ENCODE measurements at places on chromosomes 5 and 9.

DNA sequence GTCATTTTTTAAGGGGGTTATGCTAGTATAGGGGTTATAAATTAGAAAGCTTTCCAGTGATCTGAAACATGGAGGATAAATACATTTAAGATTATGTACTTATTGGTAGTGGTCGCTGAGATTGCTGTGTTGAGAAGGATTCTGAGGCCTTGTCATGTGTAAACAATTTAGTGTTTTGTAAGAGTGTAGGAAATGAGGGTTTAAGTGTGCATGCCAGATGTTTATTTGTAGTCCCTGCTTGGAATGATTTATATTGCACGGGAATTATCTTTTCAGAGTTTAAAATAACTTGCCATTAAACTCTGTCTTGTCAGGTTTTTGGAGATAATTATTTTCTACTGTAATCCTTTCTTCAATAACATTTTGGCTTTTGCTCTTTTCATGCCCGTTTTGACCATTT lies 19.4 kb downstream of the ZNF618 start:
- DNase-seq = no peak

DNA sequence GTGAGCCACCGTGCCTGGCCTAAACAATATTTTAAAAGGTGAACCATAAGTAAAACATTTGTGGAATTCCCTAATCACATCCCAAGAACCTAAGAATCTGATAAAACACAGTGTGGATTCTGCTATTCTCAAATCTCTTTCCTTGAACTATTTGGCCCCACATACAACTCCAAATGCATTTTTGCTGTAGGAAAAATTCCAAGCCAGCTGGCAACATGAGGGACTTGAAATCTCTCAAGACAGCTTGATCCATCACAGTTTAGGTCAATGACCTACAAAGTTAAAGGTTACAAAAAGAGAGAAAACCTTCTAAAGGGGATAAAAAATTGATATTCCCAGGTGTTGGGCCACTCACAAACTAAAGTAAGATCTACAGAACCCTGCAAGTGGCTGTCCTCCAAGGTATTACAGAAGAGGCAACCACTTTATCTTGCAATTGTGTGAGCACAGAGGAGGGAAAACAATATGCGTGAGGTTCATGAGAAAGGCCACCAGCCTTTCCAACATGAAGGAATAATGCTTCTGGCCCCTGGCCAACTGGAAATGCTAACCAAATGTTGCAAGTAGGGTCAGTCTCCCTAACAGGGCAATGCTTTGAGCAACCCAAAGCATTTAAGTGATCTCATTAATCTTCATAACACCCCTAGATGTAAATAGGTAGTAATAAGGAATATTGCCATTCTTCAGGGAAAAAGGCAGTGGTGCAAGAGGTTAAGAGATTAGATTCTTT lies 221.4 kb downstream of the SEMA5A start:
- no peak for DNase-seq

DNA sequence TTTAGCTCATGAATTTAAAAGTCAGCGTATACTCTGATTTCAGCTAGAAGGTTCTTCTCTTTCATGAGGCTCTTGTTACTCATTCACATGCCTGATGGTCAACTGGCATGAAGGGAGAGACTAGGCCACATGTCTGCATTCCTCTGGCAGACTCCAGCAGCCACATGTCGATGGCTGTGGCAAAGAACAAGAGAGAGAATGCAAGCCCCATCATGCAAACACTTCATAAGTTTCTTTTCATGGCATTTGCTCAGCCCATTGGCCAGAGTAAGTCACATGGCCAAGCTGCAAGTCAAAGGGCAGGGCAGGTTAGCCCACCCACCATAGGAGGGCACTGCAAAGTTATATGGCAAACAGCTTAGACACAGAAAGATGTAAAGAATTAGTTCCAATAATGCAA lies 5.4 kb downstream of the KCNV2 start:
- no peak for DNase-seq

DNA sequence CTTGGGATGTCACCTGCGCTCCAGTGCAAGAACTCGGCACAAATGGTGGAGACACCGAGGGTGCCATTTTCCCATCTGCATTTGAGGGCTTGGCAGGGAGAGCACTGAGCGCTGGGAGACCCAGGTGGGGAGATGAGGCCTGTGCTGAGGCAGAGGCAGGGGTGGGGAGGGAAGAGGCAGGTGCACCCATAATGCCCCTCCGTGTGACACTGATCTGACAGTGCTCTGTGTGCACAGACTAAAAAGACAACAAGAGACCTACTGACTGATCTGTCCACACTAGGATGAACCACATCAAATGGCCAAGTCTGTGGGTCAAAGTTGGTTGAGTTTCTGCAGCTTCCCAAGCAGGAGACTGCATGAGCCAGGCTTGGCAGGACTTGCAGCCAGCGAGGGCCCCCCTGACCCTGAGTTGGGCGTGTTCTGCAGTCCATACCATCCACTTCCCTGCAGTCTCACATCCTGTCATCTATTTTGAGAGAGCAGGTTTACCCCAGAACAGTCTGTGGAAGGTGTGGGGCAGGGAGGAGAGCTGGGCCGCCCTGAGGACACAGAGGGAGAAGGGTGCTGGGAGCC lies 41.9 kb downstream of the NEK6 start:
- DNase-seq = no peak

DNA sequence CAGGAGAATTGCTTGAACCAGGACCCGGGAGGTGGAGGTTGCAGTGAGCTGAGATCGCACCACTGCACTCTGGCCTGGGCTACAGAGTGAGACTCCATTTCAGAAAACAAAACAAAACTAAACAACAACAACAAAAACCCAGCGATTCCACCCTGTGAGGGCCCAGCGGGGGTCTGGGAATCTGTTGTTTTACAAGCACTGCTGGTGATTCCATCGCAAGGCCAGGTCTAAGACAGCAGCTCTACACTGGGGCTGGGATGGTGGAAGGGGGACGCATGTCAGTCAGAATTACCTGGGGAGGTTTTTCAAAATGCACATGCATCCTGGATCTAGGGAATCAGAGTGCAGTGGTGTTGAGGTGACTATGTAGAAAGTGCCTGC lies 90.9 kb downstream of the ANKRD55 start:
- no peak for DNase-seq

- DNase-seq = no peak
These were observed 3.7 kb upstream of the AMACR start for GRCh38 chr5:34011536-34011935.

- no peak for DNase-seq
These were observed 192.3 kb downstream of the PALM2AKAP2 start for GRCh38 chr9:109972026-109972882.

DNA sequence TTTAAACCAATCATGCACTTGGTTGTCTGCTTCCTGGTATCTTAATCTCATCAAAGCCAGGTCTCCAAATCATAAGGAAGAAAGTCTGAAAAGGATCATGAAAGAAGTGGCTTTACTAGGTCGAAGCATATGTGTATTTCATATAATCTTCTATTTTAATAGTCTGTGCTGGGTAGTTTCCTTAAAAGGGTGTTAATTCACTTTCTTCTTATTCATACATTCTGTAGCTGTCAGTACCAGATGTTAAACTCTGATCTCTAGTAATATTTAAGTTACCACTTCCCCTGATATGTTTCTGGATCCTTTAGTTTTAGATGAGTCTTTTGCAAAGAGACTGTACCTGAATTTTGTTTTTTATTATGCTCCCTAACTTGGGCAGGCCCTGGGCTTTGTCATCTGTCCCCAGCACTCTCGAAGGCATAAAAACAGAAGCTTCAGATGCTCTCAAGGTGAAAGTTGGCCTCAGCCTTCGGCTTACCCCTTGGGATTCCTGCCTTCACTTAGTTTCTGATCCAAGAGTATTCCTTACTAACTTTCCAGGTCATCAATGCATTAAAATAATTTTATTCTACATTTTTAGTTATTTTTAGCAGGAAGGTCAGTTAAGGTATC lies 15.0 kb upstream of the LNPEP start:
- no peak for DNase-seq

- DNase-seq = no peak
These were observed 69.0 kb downstream of the MEF2C start for GRCh38 chr5:88813805-88814575.

- DNase-seq = no peak
These were observed 60.2 kb downstream of the SPEF2 start for GRCh38 chr5:35677878-35678277.

- peak; percentile 25 for DNase-seq
These were observed 28.8 kb downstream of the PDE8B start for GRCh38 chr5:77239126-77239741.

GRCh38 chr5:180115326-180116076 lies 43.9 kb upstream of the RNF130 start:
- DNase-seq = no peak

- no peak for DNase-seq
These were observed 84.6 kb upstream of the DNAH5 start for GRCh38 chr5:14028938-14029584.

- DNase-seq = no peak
These were observed 29.7 kb upstream of the ABO start for GRCh38 chr9:133304477-133305377.

GRCh38 chr9:134423749-134424148 lies 97.5 kb downstream of the RXRA start:
- DNase-seq = no peak

DNA sequence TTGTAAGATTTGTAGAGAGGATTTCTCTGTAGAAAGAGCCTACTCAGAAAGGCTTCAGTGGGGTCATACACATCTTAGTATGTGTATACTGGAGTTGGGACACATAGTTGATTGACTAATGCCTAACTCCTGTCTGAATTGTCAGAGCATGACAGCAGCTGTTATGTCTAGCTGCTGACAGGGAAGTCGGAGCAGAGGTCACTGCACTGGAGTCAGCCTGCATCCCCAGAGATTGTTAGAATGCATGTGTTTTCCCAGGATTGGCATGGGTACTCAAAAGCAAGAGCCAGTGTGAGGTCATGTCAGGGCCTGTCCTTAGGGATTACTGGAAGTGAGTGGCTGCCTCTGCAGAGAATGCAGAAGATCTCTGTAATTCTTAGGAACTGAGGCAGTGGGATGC lies 82.7 kb downstream of the ITGA1 start:
- DNase-seq = no peak

DNA sequence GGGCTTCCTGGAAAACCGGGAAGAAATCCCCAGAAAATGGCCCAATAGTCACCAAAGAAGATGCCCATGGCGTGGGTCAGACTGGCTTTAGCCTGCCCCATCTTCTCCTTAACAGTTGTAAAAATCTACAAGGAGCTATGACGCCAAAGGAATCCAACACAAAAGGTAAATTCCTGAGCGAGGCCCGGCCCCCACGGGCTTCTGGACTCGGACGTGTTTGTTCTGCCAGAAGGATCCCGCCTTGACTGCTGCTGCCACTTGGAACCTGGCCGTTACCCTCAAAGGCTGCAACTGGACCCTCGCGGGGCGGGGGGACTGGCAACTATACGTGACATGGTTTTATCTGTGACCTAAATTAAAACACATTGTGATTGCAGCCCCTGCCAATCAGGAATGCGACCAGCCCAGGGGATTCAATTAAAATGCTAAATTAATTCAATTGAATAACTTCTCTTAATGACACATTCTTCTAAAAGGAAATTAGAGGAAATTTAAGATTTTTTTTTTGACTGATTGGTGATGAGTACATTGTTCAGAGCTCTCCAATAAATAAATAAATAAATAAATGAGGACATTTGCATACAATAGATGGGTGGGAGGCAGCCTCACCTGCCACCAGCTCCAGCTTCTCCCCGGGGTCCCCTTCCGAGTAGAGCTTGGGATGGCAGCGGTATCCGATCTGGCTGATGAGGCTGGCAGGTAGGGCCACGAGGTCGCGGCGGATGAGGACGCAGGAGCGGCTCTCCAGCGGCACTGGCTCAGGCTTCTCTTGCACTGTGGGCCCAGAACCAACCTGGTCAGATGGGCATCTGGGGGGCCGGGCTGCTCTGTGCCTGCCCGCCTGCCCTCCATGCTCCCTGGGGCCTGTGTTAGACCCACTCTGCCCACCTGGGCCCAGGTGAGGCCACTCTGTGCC lies 54.7 kb upstream of the UBAC1 start:
- DNase-seq = peak; percentile 50

DNA sequence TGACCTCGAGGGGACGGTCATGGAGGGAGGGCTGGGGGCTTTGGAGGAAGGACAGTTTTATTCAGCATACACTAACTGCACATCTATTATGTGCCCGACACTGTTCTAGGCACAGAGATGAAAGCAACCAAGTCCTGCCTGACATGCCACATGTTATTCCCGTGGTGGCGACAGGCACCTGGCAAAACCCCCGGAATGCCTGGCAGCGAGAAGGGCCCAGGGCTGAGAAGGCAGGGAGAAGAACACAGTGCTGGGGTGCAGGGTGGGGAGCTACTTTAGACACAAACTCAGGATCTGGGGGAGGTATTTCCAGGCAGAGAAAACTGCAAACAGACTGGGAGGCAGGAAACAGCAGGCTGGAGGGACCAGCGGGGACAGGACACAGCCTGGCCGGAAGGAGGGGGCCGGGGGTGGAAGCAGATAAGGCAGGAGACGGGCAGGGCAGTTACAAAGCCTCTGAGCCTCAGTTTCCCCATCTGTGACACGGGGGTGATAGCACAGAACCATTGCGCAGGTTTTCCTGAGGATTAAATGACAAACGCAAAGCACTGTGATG lies 77.7 kb downstream of the STK10 start:
- DNase-seq = no peak

DNA sequence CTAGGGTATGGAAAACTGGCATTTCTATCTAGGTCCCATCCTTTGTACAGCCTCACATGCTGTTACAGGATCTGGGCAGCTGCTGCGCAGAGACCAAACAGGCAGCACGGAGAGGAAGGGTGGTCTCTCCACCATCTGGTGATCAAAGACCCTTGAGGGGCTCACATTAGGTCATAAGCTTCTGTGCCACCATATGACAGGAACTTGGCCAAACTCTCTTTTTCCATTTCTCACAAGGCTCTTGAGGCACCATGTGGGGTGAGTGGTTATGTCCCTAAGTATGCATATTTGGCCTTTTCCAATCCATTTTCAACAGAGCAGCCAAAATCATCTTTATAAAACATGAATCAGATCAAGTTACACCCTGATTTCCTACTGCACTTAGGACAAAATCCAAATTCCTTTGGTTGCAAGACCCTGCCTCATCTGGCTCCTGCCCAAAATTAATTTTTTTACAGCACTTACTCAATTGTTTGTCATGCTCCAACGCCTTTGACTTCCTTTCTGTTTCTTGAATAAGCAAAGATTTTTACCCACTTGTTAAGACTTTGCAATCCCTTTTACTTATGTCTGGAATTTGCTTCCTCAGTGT lies 730.0 kb downstream of the MAT2B start:
- DNase-seq = no peak

GRCh38 chr5:163944738-163945137 lies 439.3 kb downstream of the MAT2B start:
- DNase-seq = no peak

GRCh38 chr5:112388739-112389138 lies 30.3 kb downstream of the EPB41L4A start:
- DNase-seq = no peak
